ENCODE measurements at places on chromosomes 16 and 17.

- DNase-seq = no peak
Observed at GRCh38 chr17:17146786-17147406, 59.2 kb downstream of the PLD6 start.

GRCh38 chr17:75011401-75012095 lies 922 bp upstream of the MRPL58 start:
- peak; percentile 80 for DNase-seq

DNA sequence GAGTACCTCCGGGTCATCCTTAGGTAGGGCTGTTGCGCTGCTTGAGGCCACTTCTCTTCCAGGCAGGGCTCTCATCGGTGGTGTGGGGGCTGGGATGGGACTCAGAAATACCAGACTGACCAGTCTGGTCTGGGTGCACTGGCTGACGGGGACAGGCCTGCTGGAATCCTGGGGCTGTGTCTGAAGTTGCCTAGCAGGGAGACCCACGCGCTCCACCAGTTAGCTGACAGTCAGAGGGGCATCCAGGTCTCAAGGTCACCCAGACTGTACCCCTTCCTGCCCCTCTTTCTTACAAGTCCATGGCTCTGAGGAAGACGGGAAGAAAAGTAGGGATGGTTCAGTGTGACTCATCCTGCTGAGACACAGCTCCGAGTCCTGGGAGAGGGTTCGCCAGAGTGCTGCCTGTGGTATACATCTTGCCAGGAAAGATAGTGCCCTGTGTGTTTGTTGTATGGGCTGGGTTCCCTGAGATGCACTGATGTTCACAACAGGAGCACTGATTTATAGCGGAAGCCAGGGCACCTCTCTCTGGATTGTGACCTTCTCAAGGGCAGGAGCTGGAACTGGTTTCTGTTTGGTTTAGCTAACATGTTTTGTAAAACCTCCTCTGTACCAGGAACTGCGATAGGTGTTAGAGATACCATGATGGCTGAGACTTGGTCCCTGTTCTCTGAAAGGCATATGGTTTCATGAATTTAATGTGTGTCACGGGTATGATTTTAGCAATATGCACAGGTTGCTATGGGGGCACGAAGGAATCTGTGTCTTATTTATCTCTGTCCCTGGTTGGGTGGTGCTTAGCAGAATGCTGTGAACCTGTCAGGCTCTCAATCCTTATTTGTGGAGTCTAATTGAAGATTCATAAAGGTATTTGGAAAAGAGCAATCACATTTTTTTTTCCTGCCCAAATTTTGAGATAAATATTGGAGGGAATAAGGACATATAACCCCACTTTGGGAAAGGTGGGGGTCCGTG lies 97.5 kb downstream of the OR1D5 start:
- DNase-seq = peak; percentile 53

DNA sequence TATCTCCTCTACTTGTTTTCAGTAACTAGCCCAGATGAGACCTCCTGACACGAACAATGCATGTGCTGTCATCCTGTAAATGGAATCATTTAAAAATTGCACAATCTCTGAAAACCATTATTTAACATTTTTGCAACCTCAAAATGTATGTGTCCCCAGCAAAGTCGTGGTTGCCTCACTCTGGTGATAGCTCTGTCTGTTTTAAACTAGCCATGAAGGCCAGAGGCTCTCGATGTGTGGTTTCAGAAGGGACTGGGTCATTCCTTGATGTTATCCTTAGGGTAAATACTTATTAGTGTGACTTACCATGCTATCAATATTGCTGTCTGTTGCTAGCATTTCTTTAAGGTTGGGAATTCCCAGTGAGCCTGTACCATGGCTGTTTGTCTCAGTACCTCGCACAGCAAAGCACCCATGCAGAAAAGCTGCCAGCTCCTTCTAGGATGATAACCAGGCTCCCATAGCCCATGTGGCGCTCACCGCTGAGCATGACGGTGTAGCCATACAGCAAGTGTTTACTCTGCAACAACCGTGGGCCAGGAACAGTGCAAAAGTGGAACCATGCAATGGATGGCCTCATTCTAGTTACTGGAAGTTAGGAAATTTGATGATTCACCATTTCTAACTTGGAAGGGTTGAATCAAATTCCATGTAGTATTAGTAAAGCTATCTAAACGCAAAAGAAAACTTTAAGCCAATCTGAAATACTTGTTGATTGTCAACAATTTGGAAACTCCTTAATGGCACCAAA lies 2.9 kb upstream of the PGS1 start:
- peak; percentile 97 for DNase-seq

GRCh38 chr17:38719943-38720641 lies 10.0 kb upstream of the CISD3 start:
- no peak for DNase-seq

DNA sequence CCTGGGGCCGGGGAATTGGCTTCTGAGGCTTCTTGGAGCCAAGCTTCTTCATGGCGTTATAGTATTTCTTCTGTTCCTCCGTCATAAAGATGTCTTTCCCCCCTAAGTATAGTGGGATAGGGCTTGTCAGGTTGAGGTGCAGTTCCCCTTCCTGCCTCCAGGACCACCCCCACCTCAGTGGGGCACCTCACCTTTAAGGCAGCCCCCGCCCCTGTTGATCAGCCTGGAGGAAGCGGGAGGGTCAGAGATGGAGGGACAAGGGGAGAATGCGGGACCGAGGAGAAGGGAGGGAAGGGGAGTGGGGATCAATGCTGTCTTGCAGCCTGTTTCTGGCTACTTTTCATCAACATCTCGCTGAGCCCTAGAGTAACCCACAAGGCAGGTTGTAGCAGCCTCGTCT lies 11.6 kb upstream of the CD79B start:
- no peak for DNase-seq

DNA sequence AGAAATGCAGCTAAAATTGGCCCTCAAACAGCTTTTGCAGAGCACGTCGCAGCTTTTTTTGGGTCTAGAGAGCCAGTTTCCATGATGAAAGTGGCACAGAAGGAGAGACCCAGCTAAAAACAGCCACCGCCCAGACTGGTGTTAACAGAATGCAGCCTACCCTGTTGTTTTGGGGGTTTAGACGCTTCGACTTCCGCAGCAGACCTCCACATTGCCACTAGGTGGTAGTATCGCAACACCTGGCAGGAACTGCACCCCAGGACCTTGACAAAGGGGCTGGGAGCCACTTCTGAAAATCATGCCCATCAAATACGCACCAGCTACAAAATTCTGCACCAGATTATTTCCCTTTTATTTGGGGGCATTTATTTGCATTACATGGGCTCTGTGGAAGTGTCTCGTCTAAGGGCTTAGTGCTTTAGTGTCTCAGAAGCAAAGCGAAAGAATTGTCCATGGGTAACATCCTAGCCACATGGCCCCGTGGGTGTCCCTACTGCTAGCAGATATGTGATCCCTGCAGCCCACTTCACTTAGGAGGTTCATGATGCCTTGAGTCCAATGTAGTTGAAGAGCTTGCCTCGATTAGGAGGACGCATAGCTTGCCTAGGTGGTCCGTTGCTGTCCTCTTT lies 167.1 kb downstream of the HAPSTR1 start:
- peak; percentile 3 for DNase-seq

GRCh38 chr17:69997332-69997731 lies 77.7 kb upstream of the KCNJ16 start:
- peak; percentile 15 for DNase-seq

DNA sequence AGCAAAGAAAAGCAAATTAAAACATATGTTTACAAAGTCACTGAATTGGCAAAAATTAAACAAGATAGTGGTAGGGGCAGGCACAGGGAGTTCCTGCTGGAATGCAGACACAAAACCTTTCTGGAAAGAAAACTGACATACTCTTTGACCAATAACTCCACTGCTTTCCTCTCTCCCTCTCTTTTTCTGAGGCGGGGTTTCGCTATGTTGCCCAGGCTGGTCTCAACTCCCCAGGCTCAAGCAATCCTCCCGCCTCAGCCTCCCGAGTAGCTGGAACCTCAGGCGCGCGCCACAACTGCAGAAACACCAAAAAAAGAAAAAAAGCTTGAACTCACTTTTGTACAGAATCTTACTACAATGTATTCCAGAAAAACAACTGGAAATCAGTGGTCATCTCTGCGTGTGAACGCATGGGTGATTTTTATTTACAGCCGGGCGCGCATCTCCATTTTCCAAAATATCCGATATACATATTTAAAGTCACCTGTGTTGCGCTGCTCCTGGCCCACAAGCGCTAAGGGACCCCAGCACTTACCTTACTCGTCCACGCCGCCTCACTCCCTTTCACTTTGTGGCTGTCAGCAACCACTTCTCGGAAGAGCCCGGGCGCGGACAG lies 480 bp downstream of the TXNL4B start:
- DNase-seq = peak; percentile 83

- DNase-seq = peak; percentile 91
Observed at GRCh38 chr16:10827691-10828341, 9.2 kb upstream of the TVP23A start.

- no peak for DNase-seq
Observed at GRCh38 chr16:79713609-79714309, 113.2 kb upstream of the MAF start.

DNA sequence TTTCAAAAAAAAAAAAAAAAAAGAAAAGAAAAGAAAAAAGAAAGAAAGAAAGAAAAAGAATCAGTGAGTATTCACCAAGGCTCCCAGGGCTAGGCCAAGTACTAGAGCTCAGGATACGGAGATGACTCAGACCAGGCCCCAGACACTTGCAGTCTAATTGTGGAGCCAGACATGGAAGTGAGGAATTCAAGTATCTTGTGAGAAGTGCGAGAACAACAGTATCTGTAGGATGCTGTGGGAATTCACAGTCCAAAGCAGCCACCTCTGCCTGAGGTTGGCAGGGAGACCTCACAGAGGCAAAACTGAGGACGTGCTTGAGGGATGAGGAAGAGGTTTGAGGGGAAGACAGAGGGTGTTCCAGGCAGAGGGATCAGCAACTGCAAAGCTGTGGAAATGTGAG lies 14.0 kb upstream of the ALDOA start:
- peak; percentile 65 for DNase-seq

DNA sequence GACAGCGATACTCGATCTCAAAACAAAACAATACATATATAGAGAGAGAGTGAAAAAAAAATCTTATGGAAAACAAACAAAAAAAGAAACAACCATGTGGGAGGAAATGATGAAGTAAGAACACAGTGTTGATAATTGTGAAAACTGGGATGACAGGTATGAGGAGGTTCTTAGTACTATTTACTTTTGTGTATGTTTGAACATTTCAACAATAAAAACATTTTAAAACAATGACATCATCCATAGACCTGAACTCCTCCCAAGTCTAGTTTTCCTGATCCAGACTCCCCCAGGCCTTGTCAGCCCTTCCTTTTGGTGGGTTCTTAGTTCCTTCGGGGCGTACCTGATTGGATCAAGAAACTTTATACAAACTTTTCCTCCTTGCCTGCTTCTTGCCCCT lies 51.7 kb downstream of the CCDC42 start:
- DNase-seq = peak; percentile 33

GRCh38 chr17:79707931-79708891 lies 22.5 kb upstream of the ENPP7 start:
- peak; percentile 55 for DNase-seq

DNA sequence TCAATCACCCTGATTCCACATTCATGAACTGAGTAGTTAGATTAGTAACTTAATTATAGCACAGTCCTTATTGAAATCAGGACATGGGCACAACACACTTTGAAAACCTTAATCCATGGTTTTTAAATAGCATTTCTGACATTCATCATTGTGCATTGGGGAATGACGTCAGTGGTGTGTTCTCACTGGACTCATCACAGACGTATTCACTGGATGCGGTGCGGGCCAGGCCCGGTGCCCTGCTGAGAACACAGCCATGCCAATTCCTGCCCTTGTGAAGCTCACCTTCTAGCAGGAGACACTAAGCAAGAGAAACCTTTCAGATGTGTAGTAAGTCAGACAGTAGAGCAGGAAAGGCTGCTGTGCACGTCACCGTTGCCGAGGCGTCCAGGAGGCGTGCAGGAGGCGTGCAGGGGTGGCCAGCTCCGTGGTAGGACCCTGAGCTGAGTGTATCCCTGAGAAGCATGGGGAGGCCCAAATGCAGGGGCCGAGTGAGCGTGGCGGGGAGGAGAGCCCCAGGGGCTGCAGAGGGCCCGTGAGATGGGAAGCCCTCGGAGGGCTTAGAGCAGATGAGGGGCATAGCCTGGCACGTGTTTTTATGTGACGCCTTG lies 12.9 kb downstream of the BANP start:
- no peak for DNase-seq

- no peak for DNase-seq
Observed at GRCh38 chr16:8936421-8936820, 27.3 kb downstream of the USP7 start.

- DNase-seq = peak; percentile 33
Observed at GRCh38 chr16:51839727-51840462, 688.8 kb upstream of the SALL1 start.

DNA sequence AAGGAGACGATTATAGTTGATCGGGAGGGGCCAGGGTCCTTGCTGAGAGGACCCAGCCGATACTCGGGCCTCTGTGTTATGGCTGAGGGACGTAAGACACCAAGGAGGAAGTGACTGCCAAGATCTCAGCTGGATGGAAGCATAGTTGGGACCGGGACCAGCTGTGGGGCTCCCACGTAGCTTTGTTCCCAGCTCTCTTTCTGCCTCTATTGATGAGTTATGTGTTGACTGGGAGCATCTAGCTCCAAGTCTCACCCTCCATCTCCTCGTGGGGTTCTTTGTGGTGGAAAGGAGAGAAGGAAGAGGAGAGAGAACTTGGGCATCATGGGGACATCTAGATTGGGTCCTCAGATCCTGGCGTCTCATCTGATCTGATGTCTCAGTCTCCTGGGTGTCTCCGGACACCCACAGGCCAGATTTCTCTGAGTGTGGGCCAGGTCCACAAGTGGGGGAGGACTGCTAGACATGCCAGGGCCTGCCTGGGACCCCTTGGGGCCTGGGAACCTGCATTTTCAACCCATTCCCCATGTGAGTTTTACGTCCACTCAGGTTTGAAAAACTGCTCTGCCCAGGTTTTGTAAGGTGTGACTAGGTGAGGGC lies 1.0 kb downstream of the MGRN1 start:
- no peak for DNase-seq

DNA sequence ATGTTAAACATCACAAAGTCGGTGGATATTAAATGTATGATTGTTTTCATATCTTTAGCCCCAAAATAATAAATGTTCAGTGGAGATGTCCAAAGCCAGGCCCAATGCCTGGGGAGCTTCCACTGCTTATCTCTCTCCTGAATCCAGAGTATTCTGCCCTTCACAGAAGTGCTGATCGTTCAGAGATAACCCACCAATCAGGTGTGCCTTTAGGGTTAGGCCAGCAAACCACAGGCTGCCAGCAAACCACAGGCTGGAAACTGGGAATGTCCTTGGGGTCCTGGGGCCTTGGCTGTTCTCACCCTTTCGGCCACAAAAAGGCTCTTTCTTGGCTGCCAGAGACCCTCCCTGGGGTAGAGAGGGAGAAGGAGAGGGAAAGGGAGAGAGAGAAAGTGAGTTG lies 33.9 kb downstream of the NXN start:
- no peak for DNase-seq

- peak; percentile 6 for DNase-seq
Observed at GRCh38 chr17:66025551-66025950, 166.4 kb downstream of the CEP112 start.

- DNase-seq = peak; percentile 79
Observed at GRCh38 chr16:11783319-11784037, 13.6 kb downstream of the ZC3H7A start.

All from fibroblast of pulmonary artery (primary cell).